Right cardiac atrium (tissue), 5 donors: ENCODE measurements at places on chromosomes 1 and 21. TPM values are rescaled to one million over a fixed set of nuclear protein-coding genes. Genes with fewer than 3 reads are reported as not detected.

RIIAD1 gene
- 7.6 TPM for total RNA-seq

SPRR2B gene
- total RNA-seq: not detected

OPRD1 gene
- total RNA-seq: not detected

TOR1AIP1 gene
- 65.0 TPM for total RNA-seq

SPRR2G gene
- not detected for total RNA-seq

PTPRU gene
- total RNA-seq: 23.2 TPM

ZBTB37 gene
- 9.6 TPM for total RNA-seq

TEX35 gene
- 0.20 TPM for total RNA-seq

DNA sequence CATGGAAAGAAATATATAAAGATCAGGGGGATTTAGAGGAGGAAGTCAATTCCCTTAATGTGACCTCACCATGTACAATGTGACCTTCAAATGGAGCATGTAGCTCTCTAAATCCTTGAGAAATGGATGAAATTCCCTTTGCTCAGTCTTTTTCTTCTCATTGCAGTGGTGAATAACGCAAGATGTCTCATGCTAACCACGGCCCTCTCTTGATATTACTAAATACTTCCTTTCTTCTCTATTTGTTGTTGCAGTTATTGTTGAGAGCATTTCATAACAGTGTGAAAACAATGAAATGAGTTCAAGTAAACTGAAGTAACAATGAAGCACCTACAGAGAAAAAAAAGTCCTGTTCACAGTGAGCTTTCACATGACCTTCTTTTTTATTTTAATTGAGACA lies 55.6 kb downstream of the ZNF281 start:
- no peak for DNase-seq

- DNase-seq: peak; percentile 87
Measured at GRCh38 chr1:160400223-160400645, at the start of gene VANGL2. VANGL2 (plus strand) TSS chr1:160400564; CDS start chr1:160415838, 15,274 bp downstream.

DNA sequence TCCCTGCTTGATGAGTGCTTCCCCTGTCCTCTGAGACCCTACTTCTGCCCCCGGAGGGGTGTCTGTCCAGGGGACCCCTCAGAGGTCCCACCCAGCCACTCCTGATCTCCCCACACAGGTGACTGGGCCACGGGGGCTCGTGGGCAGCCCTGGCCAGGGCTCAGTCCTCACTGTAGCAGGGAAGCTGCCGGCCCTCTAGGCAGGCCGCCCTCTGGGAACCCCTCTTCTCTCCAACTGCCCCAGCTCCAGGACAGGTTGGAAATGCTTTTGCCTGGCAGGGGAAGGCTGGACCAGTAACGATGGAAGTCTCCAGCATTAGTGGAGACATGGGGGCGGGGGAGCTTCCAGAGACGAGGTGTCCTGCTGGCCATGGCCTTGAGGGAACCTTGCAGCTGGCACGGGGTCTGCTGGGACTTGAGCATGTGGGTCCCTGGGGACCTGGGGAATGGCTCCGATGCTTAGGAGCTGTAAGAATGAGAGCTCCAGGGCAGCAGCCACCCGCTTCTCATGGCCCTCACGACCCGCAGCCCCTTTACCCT lies 3.1 kb upstream of the FNDC10 start:
- no peak for DNase-seq

- no peak for DNase-seq
Measured at GRCh38 chr1:228400237-228400651, 6.4 kb downstream of the TRIM11 start.

DNA sequence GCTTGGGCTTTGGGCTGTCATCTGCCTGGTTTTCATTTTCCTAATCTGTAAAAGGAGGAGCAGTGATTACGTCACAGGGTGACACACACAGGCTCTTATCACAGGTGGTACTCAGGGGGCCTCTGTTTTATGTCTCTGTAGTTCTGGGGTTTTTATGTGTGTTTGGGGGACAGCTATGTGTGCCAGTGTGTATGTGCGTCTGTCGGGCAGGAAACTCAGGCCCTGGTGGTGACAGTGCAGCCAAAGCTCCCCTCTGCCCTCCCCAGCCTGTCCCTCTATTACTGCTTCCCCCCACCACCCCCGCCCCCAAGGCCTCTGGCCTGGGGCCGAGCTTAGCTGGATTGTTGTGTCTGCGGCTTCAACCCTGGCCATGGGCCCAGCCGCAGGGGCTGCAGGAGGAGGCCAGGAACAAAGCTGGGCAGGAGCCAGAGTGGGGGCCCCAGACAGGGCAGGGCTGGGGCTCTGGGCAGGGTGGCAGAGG lies 13.3 kb downstream of the MFAP2 start:
- DNase-seq: peak; percentile 62

- no peak for DNase-seq
Measured at GRCh38 chr1:147753081-147753480, 7.3 kb downstream of the GJA5 start.

DNA sequence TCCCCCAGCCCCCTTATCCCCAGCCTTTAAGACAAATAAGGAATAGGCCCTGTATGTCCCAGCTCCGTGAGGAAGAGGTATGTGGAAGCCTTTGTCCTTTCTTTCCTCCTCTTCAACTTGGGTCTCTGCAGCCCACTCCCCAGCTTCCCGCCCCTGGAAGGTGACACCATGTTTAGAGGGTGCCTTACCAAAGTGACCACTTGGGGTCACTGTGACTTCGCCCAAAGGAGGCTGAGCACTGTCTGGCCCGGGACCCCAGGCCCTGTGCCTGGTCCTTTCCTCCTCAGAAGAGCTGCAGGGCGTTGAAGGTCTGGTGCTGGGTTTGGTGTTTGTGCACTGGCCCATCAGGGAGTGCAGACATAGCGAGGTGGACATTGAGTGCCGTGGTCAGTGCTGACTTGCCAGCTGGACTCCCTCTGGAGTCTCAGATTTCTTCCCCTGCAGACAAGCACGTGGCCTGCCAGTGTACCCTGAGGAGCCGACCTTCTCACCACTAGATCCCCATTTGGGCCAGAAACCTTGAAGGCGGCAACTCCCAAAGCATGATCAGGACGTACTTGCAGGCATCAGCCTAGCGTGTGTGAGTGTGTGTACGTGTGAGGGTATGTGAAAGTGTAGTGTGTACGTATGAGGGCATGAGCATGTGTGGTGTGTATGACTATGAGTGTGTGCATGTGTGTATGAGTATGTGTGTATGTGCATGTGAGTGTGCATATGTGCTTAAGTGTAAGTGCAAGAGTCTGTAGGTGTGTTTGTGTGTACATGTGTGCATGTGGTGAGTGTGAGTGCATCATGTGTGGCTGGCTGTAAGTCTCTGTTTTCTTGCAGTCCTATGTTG lies 181.4 kb upstream of the KIAA0040 start:
- peak; percentile 59 for DNase-seq

- no peak for DNase-seq
Measured at GRCh38 chr1:48790397-48790796, 13.7 kb upstream of the BEND5 start.

- no peak for DNase-seq
Measured at GRCh38 chr1:30005972-30006619, 717.3 kb downstream of the MATN1 start.

DNA sequence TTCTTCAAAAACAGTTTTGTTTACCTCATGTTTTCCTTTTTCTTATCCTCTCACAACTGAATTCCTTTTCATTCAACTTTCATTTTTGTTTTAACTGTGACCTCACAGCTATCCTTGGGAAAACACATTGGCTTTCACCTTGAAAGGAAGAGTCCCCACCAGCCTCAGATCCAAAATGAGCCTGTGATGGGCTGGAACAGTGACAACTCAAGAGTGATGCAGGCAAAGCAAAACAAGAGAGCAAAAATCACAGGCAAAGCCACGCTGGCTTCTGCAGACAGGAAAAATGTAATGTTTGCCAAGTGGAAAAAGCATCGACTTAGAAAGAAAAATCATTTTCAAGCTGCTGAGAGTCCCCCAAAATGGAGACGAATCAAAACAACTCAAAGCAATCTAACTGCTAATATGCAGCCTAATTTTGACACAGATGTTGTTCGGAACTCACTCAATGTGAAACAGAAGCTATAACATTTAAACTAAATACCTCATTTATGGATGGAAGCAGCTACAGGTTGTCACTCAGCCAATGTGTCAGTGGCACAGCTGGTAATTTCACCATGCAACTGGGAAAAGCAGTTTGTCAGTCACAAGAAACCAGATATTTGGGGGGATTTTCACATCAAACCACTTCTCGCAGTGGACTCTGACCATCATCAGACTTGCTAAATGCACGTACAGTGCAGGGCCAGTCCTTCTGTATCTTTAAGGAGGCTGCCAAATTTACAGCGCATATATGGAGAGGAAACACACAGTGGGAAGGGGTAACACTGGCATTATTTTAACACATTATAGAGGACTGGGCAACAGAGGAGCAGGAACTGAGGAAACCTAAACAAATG lies 50.7 kb downstream of the ALG14 start:
- DNase-seq: no peak

DNA sequence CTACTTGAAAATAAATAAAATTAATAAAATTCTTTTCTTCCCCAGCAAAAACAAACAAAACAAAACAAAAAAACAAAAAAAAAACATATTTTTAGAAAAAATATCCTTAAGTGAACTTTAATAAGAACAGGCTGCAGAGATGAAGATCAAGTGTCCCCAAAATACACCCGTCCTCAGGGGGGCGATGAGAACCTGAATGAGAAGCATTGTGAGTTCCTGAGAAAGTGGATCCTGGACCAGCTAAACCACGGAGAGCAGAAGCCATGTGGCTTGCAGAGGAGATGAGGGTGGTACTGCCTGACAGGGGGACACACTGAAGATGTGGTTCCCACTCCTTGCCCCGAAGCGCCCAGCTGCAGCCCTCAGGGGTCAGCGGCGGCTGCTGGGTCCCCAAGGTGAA lies 89.3 kb downstream of the ITPKB start:
- DNase-seq: peak; percentile 68

DNA sequence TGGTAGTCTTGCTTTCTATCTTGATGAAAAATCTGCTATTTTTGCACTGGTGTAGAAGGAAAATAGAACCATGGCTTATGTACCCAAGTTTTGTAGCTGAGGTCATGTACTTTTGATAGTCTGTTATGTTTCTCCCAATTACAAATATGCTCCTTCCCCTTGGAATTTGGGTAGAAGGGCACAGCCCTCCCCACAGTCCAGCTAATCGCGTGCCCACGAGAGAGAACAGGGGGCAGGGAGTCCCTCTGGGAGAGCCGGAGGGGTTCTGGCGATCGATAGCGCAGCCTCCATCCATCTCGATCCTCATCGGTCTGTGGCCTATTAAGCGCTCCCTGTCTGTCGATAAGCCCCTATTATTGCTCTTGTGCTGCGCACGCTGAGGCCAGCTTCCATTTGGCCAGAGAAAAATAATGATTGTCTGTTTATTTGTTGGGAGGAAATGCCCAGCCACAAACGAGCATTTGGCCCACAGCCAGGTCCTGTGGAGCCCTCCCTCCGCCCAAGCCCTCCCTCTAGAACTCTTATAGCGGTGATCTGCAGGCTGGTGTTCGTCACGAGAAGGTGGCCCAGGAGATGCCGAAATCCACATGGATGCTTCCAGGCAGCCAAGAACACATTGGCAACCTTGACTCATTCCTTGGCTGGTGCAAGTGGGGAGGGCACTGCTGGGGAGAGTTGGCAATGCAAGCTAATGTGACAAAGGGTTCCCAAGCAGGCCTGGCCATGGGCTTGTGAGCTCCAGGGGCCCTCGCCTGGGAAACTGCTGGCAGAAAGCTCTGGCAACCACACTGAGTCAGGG lies 134.7 kb upstream of the TNR start:
- no peak for DNase-seq

GRCh38 chr1:26697978-26698849 lies 2.4 kb downstream of the ARID1A start:
- DNase-seq: peak; percentile 25

DNA sequence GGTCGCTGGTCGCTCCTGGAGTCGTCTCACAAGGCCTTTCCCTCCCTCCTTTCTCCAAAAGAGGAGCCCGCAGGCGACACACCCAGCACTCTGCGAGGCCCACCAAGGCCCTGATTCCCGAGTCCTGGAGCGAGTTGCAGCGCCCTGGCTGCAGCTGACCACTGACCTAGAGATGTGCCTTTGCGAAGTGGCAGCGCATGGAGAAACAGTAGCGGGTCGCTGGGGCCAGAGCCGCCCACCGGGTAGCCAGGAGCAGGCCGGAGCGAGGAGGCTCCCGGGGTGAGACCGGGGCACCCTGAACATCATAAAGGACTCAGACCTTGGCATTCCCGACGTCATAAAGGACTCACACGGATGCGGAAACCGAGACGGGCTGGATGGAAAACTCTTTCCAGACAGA lies 10.3 kb upstream of the NBPF11 start:
- DNase-seq: peak; percentile 37

DNA sequence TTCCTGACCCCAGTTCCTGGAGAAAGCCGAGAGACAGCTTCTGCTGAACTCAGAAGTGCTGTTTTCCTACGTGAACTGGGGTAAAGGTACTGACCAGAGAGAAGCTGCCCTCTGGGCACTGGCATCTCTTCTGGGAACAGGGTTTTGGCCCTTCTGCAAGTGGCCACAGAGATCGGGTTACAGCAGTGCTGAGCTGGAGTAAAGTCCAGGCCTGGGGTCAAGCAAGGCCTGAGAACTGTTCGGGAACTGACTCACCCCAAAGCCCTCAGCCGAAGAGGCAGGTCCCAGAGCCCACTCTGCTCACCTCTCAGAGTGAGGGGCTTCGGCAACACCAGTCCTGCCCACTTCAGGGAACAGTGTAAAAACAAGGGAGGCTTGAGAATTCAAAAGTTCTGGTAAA lies 177.2 kb upstream of the RUNX1 start:
- DNase-seq: peak; percentile 63

- DNase-seq: peak; percentile 91
Measured at GRCh38 chr1:21869620-21870121, 57.6 kb downstream of the LDLRAD2 start.

DNA sequence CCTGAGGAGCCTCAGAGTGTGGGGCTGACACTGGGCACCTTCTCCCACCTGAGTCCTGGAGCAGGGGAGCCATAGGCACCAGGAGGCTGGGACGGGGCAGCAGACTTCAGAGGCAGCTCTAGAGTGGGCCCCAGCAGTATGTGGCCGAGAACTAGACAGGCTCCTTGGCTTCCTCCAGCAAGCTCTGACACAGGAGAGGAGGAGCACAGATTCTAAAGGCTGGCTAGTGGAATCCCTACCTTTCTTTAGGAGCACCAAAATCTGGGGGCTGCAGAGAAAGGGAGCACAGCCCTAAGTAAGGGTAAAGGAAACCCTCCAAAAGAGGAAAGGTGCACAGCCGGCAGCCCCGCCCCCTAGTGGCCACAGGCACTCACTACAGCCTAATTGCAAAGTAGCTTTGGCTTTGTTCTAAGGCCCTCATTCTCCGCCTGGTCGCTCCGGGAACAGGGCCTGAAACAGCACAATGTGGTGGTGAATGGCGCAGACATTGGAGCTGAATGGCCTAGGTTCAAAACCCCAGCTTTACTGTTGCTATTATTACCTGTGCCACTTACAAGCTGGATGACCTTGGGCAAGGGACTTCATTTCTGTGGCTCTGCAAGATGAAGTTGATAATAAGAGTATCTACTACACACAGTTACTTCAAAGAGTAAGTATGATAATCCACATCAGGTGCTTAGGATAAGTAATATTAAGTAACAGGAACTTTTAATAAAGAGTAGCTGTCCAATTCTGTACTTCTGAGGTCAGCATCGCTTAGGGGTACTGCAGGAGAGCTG lies 8.8 kb upstream of the GUCA2A start:
- peak; percentile 77 for DNase-seq
